Glomerular endothelial cell (primary cell): ENCODE measurements at places on chromosomes 2 and 18.

- DNase-seq = no peak
Observed at GRCh38 chr2:5885451-5886173, 193.4 kb downstream of the SOX11 start.

DNA sequence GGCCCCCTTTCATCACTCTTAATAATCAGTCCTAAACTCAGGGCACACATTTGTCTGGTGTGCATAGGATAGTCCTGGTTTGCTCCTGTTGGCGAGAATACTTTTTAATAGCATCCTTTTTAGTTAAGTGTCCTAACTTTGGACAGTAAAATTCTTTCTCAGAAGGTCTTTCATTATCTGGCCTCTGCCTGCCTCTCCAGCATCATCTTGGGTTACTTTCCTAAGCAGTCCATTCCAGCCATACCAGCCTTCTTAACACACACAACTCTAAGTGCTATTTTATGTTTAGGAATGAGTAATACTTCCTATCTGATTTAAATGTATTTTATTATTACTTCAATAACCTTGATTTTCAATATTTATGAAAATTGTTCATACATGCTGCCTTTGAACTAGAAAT, 151.0 kb downstream of the ACOXL start:
- no peak for DNase-seq

DNA sequence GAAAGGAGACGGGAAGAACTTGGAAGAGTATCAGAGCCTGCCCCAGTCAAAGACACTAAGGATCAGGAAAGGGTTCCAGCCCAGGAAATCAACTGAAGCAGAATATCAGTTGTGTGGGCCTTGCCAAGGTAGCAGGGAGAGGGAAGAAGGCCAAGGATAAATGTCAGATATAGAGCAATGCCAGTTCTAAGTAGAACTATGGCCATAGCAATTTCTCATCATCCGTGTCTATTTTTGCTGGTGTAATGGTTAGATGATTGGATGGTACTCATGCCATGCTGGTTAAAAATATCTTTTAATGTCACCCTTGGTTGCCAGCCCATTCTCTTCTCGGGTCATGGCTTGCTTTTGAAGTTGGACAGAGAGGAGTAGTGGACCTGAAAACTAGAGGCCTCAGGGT, 41.9 kb downstream of the MAIP1 start:
- DNase-seq = no peak

GRCh38 chr2:198628596-198628995, 824.2 kb downstream of the PLCL1 start:
- no peak for DNase-seq

- DNase-seq = no peak
Observed at GRCh38 chr2:45085487-45085886, 76.2 kb upstream of the SIX2 start.

DNA sequence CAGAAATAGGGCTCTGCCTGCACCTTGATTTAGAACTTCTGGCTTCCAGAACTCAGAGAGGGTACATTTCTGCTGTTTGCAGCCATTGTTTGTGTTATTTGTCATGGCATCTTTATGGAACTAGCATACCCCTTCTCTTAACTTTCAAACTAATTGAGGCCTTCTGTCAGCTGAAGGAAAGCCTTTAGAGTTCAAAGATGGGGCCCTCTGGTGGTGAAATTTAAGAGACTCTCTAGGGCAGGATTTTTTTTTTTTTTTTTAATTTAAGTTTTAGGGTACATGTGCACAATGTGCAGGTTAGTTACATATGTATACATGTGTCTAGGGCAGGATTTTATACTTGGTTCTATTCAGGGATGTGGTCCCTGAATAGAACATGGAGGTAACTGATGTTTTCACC, 260.6 kb upstream of the LINC00305 start:
- DNase-seq = no peak

GRCh38 chr2:233404222-233404621, 49.9 kb downstream of the DGKD start:
- DNase-seq = no peak

DNA sequence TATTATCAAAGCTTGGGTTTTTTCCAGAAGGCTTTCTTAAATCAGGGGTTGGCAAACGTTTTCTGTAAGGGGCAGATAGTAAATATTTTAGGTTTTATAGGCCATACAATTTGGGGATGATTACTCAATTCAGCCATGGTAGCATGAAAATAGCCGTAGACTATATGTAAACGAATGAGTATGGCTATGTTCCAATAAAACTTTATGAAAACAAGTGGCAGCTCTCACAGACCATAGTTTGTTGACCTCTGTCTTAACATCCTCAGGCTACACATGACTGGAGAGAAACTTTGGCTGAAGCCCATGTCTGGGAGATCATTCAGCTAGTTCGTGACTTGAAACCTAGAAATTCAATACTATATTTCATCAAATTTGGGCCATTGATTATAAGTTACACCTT, 30.2 kb downstream of the UGP2 start:
- no peak for DNase-seq

GRCh38 chr2:65790676-65790935, 358.2 kb upstream of the SPRED2 start:
- DNase-seq = no peak

- DNase-seq = peak; percentile 33
Observed at GRCh38 chr2:24382363-24383073, 22.2 kb upstream of the ITSN2 start.

GRCh38 chr2:9772999-9773902, 70.0 kb upstream of the TAF1B start:
- DNase-seq = no peak

DNA sequence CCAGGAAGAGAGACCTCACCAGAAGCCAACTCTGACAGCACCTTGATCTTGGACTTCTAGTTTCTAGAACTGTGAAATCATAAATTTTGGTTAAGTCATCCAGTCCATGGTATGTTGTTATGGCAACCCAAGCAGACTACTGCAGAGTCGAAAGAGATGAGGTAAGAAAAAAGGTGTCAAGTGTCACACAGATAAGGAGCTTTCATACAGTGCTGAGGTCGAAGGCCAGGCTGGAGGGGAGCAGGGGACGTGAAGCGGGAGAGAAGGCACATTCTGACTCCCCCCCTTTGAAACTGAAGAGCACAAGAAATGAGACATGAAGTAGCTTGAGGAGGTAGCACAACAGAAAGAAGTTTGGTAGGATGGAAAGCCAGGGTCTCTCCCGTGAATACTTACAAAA, 110.4 kb downstream of the ALK start:
- DNase-seq = no peak

DNA sequence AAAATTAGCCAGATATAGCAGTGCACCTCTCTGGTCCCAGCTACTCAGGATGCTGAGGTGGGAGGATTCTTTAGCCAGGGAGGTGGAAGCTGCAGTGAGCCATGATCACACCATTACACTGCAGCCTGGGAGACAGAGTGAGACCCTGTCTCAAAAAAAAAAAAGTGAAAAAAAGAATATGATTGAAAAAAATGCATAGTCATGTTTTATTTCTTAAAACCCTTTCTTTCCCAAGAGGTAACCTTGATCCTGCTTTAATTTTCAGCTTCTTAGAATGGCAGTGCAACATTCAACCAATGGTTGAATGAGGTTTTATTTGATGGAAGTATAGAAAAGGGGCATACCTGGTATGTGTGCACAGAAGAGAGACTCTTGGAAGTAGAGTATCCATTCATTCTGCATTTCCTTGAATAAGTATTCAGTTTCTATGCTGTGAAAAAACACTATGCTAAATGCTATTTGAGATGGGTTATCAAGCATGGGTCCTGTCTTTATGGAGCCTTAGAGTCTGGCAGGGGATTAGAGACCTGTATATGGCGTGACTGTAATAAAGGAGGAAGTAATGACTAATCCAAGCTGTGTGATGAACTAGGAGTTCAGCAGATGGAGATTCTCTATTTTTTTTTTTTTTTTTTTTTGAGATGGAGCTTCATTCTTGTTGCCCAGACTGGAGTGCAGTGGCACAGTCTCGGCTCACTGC, 146.3 kb downstream of the WDSUB1 start:
- DNase-seq = no peak

- no peak for DNase-seq
Observed at GRCh38 chr2:176473177-176473576, 203.9 kb downstream of the MTX2 start.

- DNase-seq = no peak
Observed at GRCh38 chr2:17894556-17894955, 16.1 kb downstream of the KCNS3 start.

DNA sequence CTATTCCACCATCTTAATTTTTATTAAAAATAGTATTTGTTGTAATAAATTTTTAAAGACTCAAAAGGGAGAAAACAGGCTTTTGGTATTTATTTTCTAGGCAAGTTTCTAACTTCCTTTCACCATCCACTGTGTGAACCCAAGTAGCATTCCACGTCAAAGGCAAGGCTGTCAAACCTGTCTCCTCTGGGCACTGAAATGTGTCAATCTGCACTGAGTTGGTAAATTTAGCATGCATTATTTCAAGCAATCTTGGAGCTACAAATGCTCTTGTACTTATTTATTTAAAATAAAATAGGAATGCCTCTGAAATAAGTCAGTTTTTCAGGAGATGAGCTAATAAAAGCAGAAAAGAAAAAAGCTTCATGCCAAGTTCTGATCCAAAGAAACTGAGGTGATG, 130.9 kb upstream of the CNTNAP5 start:
- no peak for DNase-seq

DNA sequence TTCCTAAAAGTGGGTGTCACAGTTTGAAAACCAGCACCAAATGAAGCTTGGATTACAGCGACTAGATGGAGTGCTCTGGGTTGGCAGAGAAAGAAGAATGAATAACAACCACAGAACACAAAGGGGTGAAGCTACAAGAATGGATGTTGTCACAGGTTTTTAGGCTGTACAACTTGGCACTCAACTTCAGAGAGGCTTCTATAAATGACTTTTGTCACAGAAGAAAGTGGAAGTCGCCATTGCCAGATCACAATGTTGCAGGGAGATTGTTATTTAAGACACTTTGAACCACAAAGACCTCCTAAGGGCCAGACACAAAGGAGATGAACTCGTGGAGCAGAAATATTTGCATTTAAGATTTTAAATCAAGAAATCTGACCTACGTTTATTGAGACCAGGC, 354.2 kb downstream of the CDH7 start:
- DNase-seq = no peak

DNA sequence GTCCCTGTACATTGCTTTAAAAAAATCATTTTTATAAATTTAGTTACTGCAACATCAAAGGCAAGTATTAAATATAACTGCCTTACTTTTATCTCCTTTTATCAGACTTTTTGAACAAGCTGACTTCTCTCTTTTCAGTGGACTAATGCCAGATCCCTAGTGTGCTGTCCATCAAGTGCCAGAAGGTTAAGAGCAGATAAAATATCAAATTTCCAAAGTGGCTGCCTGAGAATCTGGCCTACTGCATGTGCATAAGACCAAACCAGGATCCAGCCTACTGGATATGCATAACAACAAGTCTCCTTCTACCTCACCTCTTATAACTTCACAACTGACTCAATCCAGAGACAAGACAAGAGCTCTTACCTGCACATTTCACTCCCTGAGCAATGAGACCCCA, 59.8 kb upstream of the CHRNA1 start:
- DNase-seq = no peak

GRCh38 chr2:55085113-55086040, 35.1 kb upstream of the RTN4 start:
- DNase-seq = no peak

- no peak for DNase-seq
Observed at GRCh38 chr2:183037074-183037552, 1.1 kb downstream of the NCKAP1 start.

- DNase-seq = peak; percentile 33
Observed at GRCh38 chr2:119491776-119492525, 32.3 kb downstream of the SCTR start.

GRCh38 chr2:203900253-203900652, 32.7 kb downstream of the CTLA4 start:
- DNase-seq = no peak

GRCh38 chr18:57430079-57431001, 4.8 kb upstream of the ONECUT2 start:
- no peak for DNase-seq

GRCh38 chr18:58902961-58903360, 38.3 kb downstream of the ZNF532 start:
- DNase-seq = no peak

DNA sequence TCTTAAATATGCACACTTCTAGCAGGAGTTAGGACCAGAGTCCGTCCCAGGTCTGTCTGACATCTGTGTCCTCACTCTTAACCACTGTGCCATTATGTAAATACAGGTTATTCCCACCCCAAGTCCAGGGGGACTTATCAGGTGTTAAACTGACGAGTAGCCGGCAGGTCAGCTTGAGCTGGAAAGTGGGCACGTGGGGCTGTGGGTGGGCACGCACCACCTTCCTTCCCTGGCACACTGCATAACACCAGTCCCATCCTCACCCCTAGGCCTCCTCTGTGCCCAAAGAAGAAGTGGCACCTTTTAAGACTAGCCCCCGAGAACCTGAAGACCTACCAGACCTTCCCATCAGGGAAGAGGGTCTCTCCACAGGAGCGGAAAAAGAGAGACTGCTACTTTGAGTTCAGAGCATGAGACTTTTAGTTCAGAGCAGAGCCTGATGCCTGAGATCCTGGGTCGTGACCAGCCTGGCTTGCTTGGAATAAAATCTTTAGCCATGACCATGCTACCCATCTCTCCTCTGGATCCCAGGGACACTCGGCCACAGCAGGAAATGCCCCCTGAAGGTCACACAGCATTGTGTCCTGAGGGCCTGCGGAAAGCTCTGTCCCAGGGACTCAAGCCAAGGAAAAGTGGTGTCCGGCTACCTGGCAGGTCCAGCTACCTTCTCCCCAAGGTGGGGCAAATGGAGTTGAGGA, 62.0 kb downstream of the CIB4 start:
- no peak for DNase-seq

DNA sequence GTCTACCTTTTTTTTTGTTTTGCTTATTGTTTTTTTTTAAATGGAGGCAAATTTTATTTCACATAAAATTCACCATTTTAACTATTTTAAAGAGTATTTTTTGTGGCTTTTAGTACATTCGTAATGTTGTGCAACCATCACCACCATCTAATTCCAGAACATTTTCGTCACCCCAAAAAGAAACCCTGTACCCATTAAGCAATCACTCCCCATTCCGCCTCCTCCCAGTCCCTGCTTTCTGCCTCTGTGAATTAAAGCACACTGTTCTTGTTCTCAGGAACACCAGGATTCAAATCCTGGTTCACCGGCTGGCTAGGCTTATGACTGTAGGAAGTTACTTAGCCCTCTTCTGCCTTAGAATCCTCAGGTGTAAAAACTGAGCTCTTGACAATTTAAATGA, 36.9 kb upstream of the EPAS1 start:
- no peak for DNase-seq

- no peak for DNase-seq
Observed at GRCh38 chr2:643334-643733, 33.9 kb downstream of the TMEM18 start.

DNA sequence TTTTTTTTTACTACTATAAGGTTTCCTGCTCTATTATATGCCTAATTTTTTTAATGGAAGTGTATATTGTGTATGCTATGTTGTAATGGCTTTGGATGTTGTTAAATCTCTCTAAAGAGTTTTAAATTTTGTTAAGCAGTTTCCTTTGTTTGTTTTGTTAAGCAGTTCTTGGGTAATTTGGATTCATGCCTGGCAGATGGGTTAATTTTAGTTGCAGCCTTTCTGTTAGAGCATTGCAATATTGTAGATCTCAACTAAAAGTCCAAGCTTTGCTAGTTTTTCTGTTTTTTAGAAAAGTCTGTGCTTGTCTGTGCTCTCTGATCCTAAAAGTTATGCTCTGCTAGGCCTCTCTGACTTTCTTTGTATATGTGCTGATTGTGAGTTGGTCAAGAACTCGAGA, 1229.0 kb upstream of the NRXN1 start:
- no peak for DNase-seq
